ENCODE measurements at places on chromosomes 11 and 22. TPM values are rescaled to one million over a fixed set of nuclear protein-coding genes. Genes with fewer than 3 reads are reported as not detected.

OR51B4 gene
- total RNA-seq = not detected

GGA1 gene
- 71.8 TPM for total RNA-seq

APOBEC3B gene
- total RNA-seq = 7.1 TPM

- no peaks in the 10 kb centered on the region for H3K36me3 ChIP-seq
- H3K4me1 ChIP-seq = no peaks in the 10 kb centered on the region
- peaks cover 8% of the 10 kb centered on the region for H3K27me3 ChIP-seq
These were observed 125.0 kb downstream of the NTM start for GRCh38 chr11:131495423-131495822.

DNA sequence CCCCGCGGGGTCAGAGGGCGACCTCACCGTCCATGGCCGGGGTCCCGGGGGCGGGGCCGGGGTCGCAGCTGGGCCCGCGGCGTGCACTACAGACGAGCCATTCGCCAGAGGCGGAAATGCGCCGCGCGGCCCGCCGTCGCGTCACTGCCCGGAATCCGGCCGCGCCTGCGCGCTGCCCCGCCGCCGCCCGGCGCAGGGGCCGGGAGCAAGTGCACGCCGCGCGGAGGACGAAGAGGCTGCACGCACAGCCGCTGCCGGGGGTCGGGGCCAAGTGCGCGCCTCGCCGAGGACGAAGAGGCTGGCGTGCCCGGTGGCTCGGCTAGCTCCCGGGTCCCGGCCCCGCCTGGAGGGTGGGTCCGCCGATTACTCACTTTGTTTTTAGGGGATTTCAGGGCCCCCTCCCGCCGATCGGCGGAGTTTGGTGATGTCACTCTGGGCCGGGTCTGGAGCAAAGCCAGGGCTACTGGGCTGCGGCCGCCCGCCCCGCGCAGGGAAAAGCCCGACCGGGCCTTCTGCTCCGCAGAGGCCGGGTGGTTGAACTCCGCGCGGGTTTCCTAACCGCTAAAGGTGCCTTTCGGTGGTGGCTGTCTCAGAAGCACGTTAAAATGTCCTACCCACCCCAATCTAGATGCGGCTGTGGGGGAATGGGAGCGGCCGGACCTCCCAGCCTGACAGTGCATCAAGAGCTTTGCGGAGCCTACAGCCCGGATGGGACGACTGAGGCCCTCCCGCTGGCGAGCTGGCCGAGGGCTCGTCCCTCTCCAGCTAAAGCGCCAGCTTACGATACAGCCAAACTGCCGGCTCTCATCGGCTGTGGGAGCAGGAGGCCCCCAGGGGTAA lies at the start of gene RELA:
TSS of gene RELA (minus strand) at position 118 of the 840 bp plus-strand sequence. CDS start at position 34, 84 bp downstream.
- peaks cover 13% of the 10 kb centered on the region for H3K36me3 ChIP-seq
- no peaks in the 10 kb centered on the region for H3K27me3 ChIP-seq
- peak within 1 kb of the TSS; percentile 88 for H3K4me3 ChIP-seq
- peak; percentile 94 for DNase-seq
- H3K27ac ChIP-seq = peak within 1 kb of the TSS; percentile 92

GRCh38 chr22:37160027-37160426 lies 10.3 kb upstream of the IL2RB start:
- no peak overlapping the region for H3K4me3 ChIP-seq
- no peaks in the 10 kb centered on the region for H3K36me3 ChIP-seq
- peaks cover 27% of the 10 kb centered on the region for H3K27me3 ChIP-seq
- no peak for DNase-seq
- no peaks in the 10 kb centered on the region for H3K4me1 ChIP-seq

DNA sequence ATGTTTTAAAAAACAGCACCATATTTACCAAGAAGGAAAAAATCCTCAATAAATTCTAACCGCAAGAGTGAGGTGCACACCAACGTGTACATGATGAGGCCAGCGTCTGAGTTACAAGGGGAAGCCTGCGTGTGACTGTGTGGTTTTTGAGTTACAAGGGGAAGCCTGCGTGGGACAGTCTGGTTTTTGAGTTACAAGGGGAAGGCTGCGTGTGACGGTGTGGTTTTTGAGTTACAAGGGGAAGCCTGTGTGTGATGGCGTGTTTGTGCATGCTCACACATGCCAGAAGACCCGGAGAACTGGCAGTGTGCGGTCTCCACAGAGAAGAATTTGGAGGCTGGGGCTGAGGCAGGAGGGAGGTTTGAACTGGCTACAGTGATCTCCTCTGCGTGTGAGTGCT lies 1376.4 kb downstream of the TBC1D22A start:
- H3K4me1 ChIP-seq = no peaks in the 10 kb centered on the region
- no peak overlapping the region for H3K27ac ChIP-seq
- no peaks in the 10 kb centered on the region for H3K36me3 ChIP-seq
- no peak for DNase-seq
- H3K4me3 ChIP-seq = no peak overlapping the region
